ENCODE measurements at places on chromosomes 16 and 17.

GRCh38 chr16:87420026-87421002, 28.2 kb downstream of the MAP1LC3B start:
- DNase-seq = no peak

- DNase-seq = no peak
Measured at GRCh38 chr16:49599704-49600103, 226.1 kb downstream of the C16orf78 start.

- DNase-seq = no peak
Measured at GRCh38 chr17:65058593-65058992, 2.1 kb upstream of the GNA13 start.

DNA sequence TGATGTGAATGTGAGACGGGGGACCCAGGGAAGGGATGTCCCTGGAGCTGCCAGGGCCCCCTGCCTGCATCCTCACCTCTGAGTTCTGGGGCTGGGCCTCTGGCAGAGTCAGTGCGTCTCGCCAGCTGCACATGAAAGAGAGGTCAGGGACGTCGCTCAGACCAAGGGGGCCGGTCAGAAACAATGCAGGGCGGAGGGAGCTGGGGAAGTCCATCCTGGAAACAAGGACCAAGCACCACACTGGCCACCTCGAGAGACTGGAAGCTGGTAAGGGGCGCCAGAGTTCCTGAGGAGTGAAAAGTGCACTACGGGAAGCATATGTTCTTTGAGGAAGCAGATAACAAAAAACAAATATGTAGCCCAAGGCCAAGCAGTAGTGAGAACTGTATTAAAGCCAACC, 2.1 kb downstream of the TAF1C start:
- DNase-seq = no peak

- peak; percentile 63 for DNase-seq
Measured at GRCh38 chr17:77303620-77304019, 162.9 kb downstream of the SEC14L1 start.

Measured in EL (cell line).